EL (cell line): ENCODE measurements at places on chromosomes 13 and 19.

DNA sequence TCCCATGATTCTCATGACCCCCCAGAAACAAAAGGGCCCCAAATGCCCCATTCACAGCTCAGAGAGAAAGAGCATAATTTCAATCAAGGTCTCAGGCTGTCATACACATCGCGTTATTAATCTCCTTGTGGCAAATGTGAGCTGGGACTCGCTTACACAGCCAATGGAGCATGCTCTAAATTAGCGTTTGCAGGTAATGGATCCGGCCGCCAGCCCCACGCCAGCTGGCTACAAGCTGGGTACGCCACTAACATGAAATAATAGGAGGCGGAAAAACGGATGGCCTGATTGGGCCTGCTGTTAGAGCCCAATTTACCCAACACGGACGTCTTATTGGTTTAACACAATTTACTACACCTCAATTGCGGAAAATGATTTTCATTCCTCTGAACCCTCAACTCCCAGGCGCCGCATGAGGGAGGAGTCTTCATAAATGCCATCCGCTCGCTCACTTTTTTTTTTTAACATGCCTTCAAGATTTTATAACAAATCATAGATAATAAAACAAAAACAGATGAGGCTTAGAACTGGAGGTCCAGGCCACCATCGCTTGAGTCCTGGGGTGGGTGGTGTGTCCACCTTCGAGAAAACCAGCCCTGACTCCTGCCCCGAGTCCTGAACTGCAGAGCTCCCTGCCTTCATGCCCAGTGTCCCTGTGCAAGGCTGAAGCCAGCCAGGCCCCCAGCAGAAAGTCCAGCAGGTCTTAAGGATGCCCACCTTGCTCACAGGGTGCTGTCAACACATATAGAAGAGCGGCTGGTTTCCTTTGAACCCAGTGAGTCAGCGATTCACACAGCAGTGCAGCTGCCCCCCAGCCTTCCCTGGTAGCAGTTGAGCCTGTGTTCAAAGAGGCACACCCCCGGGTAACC is 62.1 kb downstream of the PEPD start:
- DNase-seq: no peak

DNA sequence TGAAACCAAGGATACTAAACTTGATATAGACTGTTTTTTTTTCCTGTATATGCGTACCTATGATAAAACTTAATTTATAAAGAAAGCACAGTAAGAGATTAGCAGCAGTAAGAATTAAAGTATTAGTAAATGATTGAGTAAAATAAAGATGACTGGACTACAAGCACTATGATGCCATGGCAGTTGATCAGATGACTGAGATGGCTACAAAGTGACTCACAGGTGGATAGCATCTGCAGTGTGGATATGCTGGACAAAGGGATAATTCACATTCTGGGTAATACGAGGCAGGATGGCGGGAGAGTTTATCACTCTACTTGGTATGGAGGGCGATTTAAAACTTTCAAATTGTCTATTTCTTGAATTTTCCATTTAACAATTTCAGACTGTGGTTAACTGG is 11.8 kb downstream of the HTR2A start:
- peak; percentile 53 for DNase-seq

DNA sequence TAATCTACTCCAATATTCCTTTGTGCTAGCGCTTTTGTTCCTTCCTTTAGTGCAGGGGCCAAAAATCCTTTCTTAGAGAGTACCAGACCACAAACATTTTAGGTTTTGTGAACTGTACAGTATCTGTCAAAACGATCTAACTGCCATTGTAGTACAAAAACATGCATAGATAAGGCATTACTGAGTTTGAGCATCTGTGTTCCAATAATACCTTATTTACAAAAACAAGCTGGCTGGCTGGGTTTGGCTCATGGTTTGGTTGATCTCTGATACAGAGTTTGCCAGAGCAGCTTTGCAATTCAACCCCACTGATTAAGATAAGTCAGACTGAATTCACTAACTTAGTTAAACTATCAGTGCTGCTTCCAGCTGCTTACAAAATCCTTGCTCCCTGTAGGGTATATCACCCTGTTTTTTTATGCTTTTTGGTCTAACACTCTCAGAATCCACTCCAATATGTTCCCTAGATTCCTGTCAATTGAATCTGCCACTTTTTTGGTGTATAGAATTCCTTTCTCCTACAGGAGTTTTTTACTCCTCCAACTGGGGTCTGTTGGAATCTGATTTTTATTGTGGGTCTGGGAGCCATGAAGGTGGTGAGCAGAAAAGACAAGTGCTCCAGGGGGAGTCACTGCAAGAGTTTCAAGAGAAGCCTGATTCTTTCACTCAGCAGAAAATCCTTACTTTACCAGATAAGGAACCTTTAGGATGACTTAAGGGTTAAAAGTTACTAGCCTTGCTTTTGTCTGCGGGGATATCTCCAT is 1399.4 kb downstream of the EFNB2 start:
- DNase-seq: no peak

- peak; percentile 95 for DNase-seq
Observed at GRCh38 chr13:98083507-98083906, 59.4 kb upstream of the FARP1 start.

- no peak for DNase-seq
Observed at GRCh38 chr13:65268009-65268408, 1962.1 kb downstream of the PCDH9 start.

- no peak for DNase-seq
Observed at GRCh38 chr13:43244481-43244880, 221.1 kb downstream of the DNAJC15 start.

GRCh38 chr13:35514801-35515502 is 38.5 kb upstream of the MAB21L1 start:
- no peak for DNase-seq

DNA sequence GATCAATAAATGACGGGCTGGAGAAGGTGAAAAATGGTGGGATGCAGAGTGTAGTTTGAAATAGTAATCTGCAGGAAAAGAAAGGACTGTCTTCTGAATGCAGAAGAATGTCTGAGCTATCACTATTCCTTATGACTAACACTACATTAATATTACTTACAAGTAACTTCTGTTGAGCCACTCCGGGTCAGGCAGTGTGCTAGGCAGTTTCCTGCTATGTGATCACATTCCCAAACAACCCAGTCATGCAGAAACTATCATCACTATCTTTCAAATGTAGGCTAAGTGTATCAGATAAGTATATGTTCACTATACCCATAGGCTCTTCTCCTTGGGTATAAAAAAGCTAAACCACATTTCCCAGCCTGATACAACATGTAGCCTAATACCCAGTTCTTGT is 6.6 kb downstream of the ZNF599 start:
- peak; percentile 36 for DNase-seq

DNA sequence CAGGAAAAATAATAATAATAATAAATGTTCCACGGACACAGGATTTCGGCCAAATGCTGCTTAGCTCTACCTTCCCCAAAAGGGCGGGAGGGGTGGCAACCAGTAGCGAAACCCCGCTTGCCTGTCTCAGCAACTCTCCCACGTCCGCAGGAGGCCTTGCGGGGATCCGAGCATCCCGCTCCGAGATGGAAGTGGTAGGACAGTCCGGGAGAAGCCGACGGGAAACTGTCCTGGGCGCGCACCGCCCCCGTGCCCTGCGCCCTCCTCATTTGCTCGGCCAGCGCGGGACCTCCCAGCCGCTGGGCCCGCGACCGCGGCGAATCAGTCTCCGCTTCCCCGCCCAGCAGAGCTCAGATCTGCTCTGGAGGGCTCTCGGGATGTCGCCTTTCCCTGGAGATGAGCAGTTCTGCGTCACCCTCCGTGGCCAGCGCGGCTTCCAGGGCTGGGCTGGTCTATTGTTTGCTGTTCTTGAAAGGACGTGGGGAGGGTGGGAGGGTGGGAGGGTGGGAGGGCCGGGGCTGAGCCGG is 48.9 kb upstream of the PABPC3 start:
- peak; percentile 48 for DNase-seq

DNA sequence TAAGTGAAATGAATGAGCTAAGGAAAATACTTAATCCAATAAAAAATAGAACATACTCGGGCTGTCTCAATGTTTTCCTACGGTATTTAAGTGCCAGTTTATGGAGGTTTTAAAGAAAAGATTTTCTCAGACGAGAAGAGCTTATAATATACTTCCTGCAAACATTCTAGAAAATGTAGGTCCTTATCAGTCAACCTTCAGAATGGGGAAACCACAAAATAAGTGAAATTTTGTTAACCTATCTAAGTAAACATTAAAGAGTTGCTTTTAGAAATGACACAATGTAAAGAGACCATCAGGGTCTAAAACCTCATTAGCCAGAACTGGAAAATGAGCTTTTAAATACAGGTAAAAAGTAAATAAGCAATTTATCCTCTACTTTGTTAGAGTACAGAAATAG is 12.1 kb downstream of the MIR17HG start:
- DNase-seq: no peak

- no peak for DNase-seq
Observed at GRCh38 chr13:39929583-39929982, 274.1 kb downstream of the COG6 start.

DNA sequence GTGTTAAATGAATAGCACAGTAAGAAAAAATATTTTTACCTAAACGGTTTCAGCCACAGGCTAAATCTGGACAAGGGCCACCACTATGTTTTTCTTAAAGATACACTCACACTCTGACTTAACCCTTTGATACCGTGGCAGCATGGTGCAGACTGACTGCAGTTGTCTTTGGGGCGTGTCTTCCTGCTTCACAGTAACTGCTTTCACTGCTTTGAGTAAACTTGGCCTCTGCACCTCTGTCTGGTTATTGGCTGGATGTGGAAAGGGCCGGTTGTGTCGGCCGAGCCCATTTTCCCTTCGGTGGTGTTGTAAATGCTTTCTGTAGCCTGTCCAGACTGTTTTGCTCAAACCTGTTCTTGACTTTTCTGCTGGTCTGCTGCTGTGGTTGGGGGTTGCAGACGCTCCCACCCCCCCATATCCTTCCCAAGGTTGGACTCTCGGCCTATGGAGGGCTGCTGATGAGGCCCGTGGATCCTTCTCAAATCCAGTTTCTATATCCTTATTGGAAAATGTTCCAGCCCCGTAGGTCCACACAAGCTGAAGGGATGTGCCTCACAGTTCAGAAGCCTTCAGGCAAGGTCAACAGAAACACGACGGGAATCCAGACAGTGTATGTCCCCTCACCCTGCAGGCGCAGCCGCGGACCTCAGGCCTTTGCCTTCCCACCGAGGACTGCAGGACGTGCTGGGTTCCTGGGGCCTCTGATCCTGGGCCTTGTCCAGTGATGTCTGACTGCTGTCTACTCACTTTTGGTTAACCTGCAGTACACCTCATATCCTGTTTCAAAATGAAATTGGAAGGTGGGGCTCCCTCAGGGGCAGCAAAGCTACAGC is 90.2 kb upstream of the RNF113B start:
- DNase-seq: no peak

GRCh38 chr19:48745208-48745995 is 1.3 kb downstream of the IZUMO1 start:
- peak; percentile 77 for DNase-seq
